ENCODE measurements at places on chromosomes 4 and X.

GRCh38 chr4:97656044-97656720, 487.1 kb downstream of the STPG2 start:
- peak; percentile 18 for DNase-seq

GRCh38 chrX:102930990-102931756, 5.9 kb upstream of the RAB40AL start:
- DNase-seq: no peak

DNA sequence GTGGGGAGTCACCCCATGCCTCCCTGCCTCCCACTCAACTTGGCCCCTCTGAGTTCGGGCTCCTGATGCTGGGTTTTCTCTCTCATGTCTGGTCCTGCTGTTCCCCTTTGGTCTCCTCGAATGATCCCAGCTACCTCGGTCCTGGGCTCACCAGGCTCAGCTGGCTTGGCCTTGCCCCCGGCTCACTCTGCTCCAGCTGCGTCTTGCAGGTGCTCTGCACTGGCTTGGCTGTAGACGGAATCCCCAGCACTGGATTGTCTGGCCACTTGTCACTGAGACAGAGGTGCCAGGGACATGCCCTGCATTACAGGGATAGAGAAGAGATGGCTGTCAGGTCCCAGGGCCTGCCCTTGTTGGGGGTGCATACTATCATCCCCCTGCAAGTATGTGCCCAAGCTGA, 41.6 kb upstream of the NYX start:
- no peak for DNase-seq

- no peak for DNase-seq
These were observed 95.5 kb upstream of the ATP6AP2 start for GRCh38 chrX:40485102-40485826.

- peak; percentile 3 for DNase-seq
These were observed 47.6 kb downstream of the SH3KBP1 start for GRCh38 chrX:19839770-19840254.

DNA sequence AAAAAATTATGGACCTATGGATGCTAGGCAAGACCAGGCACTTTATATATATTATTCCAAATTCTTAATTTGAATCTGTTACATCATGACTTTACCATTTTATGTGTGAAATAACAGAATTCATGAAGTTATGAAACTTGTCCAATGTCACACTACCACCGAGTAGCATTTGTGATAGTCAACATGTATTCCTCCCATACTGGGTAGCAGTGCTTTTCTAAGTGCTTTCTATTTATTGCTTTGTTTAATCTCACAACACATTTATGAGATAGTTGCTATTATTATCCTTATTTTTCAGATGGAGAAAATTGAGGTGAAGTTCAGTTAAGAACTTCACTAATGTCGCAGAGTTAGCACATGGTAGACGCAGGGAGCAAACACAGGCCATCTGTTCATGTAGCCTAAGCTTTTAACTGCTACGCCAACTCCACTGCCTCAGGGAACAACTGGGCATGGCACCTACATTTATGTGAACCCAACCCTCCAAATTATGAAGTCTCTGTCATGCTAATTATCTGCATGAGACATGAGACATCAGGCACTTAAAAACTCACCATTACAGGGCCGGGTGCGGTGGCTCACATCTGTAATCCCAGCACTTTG, 20.8 kb downstream of the GUCY1A1 start:
- no peak for DNase-seq

DNA sequence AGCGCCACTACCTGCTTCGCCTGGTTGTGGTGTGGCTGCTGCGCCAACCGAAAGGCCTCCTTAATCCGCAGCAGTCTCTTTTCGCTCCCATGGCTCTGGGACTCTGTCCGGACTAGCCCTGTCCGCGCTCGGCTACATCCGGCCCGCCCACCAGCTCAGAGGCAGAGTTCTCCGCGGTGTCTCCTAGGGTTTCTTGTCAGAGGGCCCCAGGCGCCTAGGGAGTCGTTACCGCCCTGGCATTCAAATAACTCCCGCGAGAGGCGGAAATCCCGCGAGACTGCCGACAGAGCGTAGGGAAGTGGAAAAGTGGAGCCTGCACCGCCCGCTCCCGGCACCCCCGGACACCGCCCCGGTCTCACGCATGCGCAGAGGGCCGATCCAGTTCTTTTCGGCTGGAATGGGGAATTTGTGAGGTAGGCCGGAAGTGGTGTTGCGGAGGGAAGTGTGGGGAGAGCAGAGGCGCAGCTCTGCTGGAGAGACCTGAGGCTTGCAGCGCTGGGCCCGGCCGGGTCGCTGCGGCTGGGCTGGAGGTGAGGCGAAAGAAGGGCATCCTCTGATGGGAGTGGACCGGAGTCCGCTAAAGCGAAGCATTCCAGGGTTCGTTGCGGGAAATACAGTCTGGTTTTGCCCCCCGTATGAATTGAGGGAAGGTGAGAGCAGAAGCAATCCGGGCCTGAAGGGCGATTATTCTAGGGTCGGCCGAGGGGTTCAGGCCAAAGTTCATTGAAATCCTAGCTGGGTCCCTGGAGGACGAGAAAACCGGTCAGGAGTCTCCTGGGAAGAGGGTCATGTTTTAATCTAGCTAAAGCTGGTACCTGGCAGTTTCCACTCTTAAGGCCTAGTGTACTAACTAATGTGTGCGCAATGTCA, at the start of gene FAM200B:
Gene FAM200B (plus strand): TSS at position 456 of the 870 bp plus-strand sequence. CDS start 5,151 bp downstream, outside the sequence.
- peak; percentile 94 for DNase-seq

- peak; percentile 21 for DNase-seq
These were observed 41.3 kb upstream of the GPC3 start for GRCh38 chrX:134026565-134027311.

DNA sequence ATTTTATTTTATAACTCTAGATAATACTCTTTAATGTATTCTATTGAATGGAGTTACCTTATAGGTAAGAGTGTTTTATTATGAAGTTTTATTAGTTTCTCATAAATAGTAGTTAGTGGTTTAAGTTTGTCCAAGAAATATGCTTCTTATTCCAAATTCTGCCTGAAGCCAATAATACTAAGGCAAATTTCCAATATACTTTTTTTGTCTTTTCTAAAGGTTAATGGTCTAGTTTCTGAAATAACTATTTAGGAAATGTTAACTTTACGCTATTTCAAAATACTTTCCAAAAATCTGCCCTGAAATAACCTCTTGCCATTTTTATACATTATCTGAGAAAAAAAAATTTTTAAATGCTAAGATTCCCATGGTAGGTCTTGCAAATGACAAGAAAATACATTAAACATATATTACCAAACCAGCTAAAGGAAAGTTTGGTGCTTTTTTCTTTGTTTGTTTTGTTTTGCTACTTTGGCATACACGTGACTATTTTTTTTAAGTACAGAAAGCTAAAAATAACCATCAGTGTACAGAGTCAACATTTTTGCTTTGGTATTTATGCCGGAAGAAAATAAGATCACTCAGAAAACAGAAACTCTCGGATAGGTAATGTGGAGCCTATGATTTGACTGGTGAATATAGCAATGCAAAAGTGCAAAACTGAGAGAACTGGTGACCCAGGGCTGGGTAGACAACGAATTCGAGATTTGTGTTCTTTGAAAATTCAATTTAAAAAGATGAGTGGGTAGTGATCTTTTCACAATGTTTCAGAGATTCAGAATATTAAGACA, 29.8 kb downstream of the PCDH18 start:
- no peak for DNase-seq

GRCh38 chrX:16966752-16967448, 20.4 kb downstream of the REPS2 start:
- DNase-seq: no peak

DNA sequence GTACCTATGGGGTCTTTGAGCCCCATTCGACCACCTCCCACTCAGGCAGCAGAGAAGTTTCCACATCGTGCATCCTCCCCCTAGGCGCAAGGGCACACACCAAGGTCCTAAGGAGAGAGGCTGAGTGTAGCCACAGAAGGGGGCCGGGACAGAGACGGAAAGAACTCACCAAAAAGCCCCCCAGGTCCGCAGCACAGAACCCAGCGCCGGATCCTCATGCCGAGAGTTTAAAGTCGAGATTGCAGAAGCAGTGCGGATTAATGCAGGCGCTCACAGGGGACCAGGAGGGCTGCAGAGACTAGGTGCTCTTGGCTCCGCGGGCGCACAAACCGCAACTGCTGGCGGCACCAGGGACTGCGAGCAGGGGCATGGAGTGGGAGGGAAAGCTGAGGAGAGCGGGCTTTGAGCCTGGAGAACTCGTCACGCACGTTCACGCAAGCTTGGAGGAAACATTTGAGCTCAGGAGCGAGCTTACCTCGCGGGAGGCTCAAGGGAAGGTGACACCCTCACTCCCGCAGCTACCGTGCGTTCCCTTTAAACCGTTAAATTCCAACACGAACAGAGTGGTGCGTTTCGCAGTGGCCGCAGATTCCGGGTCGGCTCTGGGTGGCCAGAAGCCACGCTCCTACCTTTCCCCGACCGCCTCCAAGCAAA, 8.5 kb downstream of the NKX3-2 start:
- DNase-seq: no peak

- no peak for DNase-seq
These were observed 11.6 kb downstream of the VEGFC start for GRCh38 chr4:176780995-176781738.

DNA sequence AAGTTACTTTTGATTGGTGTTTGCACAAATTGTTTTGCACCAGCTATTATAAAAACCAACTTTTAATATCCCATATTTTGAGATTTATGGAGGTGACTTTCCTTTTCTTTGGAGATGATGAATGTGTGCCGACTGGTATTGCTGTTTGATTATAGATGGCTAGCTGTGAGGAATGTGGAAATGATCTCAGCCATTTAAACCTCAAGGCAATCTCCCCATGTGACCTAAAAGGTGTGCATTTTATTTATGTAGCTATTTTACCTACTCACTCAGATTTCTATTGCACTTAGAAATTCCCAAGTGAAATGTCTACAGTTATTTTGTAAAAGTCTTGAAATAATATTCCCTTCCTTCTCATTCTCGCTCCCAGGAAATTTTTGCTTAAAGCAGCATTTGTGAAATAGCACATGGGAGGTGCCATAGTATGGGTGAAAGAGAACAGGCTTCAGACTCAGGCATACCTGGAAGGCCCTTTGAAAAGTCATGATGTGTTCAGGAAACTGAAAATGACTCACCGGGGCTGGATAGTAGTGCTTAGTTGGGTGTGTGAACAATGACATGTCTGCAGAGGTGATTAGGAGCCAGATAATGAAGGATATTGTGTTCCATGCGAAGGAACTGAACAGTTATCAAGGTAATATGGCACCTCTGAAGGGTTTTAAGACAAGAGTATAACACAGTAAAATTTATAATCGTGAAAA, 247.6 kb downstream of the CBLL2 start:
- DNase-seq: peak; percentile 3

DNA sequence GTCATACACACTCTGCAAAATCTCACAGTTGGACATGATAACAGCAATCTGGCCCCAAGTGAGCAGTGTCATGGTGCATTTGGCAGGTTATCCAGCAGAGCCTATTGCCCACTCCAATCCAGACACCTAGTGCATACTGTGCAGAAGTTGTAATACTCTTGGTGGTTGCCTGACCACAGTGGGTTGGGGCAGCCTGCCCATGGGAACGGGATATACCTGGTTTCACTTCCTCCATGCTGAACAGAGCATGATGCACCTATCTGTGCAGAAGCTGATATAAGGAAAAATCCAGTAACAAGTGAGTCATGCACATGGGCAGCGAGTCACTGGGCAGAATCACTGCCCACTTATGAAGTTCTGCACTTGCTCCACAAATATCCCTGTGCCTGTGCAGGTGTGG, 105.3 kb upstream of the IGSF1 start:
- DNase-seq: peak; percentile 2

DNA sequence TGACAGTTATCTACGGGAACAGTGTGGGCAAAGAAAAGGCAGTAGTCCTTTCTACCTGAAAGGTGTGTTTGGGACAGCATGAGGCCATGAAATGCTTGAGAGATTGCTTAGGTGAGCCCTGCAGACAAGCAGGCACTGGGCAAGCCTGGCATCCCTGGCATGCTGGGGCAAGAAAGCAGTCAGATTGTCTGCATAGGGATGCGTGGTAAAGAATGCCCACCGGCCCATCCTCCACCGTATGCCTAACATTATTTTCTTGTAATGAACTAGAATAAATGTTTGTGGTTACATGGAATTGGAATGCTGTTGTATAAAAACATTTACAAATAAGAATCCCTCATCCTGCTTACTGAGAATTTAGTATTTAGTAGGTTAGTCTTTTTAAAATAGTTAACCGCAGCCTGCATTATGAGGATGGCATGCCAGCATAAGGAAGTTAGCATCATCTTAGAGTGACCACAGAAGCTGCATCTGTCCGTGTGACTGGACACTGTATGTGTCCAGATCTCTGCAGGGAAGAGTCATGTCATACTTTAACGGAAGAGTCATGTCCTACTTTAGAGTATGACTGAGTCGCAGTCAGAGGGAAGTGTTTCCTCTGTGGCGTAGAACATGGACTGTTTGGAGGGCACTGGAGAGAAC, 18.9 kb downstream of the ZBTB49 start:
- no peak for DNase-seq

- DNase-seq: no peak
These were observed 39.7 kb downstream of the CLDN2 start for GRCh38 chrX:106959901-106960300.

DNA sequence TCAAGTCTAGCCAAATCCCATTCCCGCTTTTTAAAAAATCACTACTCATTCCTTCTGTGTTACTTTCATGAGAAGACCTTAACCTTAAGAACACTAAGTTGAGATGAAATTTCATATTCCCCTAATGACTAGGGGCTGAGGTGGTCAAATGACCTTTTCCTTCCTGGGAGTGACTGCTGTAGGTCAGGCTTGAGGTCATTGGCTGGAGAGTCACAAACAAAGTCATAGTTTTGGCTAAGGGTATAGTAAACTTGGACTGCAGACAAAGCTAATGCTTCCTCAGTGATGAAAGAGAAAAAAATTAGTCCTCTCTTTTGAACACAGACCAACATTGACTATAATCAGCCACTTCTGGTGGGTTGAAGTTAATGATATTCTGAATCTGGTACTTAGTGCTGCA, 16.0 kb upstream of the FGF2 start:
- no peak for DNase-seq

DNA sequence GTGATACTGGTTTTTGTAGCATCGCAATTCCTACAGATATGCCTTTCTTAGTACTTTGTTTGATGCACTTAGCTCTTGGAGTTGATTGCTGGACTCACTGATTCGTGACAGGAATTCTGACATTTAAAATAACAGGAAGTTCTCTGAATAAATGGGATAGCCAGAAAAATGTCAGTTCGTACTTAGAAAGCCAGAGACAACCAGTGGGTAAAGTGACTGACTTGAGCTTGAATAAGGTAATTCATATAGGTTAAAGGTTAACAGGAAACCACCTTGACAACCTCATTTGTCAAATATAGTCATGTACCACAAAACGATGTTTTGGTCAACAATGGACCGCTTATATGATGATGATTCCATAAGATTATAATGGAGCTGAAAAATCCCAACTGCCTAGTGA, 181.4 kb downstream of the RPA4 start:
- no peak for DNase-seq

GRCh38 chrX:140090800-140091124, 125.4 kb upstream of the CXorf66 start:
- DNase-seq: no peak

DNA sequence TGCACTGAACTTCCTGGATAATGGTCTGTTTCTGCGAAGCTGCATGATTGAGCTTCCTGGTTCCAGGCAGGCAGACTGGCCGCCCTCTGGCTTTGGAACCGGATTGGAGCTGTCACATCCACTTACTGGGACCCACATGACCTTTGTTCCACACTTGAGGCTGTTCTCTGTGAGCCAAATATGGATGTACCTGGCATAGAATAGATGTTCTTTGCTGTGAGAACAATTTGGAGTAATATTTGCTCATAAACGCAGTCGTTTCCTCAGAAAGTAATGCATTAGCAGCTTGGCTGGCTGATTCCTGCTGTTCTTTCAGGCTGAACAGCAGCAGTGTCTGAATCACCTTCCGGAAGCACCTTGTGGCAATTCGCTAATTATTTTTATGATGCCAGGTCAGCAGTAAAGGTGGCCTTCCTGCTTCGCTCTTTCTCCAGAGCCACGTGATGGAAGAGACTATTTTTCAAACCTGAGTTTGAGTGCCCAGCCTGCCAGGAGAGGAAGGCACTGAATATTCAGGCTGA, 78.1 kb upstream of the BOD1L1 start:
- peak; percentile 18 for DNase-seq

Data from urothelium cell line (cell line).